Activated T-cell treated with anti-CD3 and anti-CD28 coated beads for 24 hours (primary cell): ENCODE measurements at places on chromosomes 5 and 9.

DNA sequence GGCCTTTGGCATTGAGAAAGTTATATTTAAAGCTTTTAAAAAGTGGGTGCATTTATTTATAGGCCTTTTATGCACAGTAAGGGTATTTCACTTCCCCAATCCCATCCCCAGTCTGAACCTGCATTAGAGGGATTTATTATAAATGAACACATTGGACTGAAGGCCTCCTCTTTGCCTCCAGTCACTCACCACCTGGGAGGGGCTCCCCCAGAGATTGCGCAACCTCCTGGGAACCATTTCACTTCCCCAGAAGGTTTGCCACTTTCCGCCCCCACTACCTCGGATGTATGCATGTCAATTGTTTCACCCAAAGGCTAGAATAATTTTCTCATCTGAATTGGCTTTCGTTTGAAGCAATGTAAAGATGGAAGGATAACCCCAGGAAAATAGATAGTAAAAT lies 29.8 kb upstream of the VCAN start:
- DNase-seq = no peak

DNA sequence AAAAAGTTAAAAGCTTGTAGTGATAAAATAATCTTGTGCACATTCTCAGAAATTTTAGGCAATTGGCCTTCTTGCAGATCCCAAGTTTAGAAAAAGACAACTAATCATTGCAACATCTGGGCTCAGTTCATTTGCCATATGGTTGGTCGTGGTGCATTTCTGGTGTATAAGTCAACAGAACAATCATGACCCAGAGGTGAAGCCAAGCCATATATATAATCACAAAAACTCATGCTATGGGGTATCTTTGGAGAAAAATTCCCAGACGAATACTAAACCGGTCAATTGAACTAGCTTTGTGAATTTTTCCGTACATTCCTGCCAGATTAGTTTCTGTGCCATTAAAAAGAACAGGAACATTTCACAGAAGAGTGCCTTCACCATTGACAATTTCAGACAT lies 50.3 kb downstream of the FYB1 start:
- DNase-seq = no peak

DNA sequence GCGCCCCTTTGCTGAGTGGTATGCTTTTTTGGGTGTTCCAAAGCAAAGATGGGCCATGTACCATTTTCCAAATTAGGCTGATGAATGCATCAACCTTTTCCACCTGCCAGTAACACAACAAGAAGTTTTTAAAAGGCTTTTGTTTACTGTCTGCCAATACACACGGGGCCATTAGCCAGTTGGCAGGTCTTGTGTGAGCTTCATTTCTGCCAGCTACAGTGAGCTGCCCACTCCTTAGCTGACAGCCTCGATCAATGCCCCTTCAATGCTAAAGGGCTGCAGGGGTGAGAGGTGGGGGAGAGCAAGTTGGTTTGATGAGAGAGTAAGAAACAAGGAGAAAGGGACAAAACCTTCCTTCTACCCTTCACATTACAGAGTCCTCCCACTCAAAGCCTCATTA lies 128.7 kb downstream of the C5orf15 start:
- no peak for DNase-seq

- DNase-seq = no peak
These were observed 435.1 kb upstream of the ST8SIA4 start for GRCh38 chr5:101338226-101338625.

DNA sequence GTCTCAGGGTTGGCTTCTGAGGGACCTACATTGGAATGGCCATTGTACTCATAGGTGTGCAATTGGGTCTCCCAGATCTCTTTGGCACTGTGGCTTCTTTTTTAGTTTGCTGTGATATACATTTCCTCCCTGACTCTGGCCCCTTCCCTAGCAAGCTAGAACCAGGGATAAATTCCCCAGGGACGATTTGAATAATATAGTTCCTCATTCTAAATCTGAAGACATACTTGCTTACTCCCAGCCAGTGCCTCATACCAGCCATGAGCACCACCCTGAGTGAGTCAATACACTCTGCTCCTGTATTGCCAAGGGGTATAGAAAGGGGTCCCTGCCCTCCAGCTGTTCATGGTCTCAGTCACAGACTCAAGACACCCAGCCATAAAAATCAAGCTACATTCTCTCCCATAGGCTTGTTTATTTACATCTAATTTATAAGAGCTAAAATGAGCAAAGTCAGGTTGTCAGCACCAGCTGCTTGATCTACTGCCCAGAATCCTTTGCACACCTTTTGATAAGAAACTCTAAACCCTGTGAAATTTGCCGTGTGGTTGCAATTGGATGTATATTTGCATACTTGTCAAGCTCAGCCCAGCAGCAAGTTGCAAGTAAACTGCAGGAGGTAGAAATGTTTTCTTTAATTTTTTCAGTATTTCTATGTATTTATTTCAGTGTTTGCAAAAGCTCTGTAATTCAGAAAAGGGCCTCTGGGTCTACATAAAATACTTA lies 219.9 kb upstream of the IRX1 start:
- DNase-seq = no peak

GRCh38 chr9:5587024-5587423 lies 41.9 kb upstream of the RIC1 start:
- DNase-seq = no peak

DNA sequence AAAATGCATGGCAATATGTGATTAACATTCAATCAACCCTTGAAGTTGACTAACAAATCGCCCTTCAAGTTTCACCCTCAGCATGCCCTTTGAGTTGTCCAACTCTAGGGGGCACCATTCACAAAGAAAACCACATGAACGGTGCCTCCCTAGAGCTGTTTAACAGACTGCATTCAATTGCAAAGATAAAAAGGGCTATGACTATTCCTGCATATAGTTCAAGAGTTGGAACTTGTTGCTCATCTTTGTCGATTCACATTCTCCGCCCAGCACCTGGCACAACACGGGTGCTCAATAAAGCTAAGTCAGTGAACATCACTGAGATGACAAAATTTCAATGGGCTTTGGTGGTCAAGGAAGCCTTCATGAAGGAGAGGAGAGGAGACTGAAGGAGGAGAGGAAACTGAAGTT lies 69.6 kb upstream of the SLC30A5 start:
- DNase-seq = no peak

DNA sequence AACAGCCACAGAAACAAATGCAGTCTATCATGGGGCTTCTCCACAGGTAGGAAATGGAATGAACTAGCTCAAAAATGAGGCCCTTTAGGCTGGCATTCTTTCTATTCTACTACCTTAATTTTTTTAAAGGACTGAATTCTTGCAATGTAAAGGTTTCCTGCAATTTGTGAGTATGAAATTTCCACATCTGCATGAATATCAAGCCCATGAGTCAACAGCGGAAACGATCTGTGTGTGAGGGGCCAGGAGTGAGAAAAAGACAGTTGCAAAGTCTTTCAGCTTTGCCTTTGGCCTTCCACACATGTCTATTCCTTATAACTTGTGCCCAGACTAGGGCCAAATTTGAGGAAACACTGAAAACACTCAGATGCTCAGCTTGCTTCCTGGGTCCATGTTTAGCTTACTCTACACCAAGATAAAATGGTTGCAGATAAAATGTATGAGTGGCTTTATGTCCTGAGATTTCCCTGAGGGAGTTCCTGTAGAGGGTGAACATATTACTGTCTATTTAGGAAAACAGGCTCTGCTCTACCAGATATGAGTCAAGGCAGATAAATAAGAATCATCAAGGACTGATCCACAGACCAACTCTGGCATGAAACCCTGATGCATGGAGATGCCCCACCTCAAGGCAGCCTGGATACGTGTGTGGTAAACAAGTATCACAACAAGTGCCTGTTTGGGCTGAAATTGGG lies 46.5 kb downstream of the RETREG1 start:
- no peak for DNase-seq

GRCh38 chr9:114170771-114171461 lies 15.6 kb downstream of the COL27A1 start:
- no peak for DNase-seq

- DNase-seq = no peak
These were observed 298.6 kb downstream of the DIRAS2 start for GRCh38 chr9:90343991-90344390.

- DNase-seq = no peak
These were observed 951.9 kb upstream of the DMAC1 start for GRCh38 chr9:8751406-8751930.

GRCh38 chr9:123276551-123276950 lies 8.2 kb upstream of the STRBP start:
- no peak for DNase-seq

- no peak for DNase-seq
These were observed 387.8 kb upstream of the WWC1 start for GRCh38 chr5:167903659-167904058.

DNA sequence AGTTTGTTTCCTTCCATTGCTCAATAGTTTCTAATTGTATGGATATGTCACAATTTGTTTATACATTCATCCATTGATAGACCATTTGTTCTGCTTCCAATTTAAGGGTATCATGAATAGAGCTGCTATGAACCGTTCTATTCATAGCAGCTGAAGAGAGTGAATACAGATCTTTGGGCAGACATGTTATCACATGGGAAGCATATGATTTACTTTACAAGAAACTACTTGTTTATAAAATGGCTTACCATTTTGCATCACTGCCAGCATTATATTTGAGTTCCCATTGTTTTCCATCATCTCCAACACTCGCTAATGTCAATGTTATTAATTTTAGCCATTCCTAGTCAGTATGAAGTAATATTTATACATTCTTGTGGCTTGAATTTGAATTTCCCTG lies 549.0 kb downstream of the MAT2B start:
- no peak for DNase-seq

DNA sequence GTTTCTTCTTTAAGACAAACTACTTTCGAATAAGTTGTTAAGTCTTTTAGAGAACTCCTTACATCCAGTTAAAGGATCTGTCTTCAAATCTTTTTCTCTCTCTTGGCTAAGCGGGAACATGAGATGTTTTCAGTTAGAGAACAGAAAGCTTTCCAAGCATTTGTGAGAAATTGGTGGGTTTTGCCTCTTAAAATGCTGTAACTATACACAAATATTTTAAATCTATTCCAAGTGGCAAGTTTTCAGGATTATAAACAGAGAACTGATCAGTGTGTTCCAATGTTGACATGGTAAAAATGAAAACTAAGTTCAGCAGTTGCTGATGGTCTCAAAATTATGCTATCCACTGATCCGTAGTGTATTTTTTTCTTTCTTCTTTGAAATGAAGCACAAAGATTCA lies 100.4 kb downstream of the EBF1 start:
- no peak for DNase-seq

DNA sequence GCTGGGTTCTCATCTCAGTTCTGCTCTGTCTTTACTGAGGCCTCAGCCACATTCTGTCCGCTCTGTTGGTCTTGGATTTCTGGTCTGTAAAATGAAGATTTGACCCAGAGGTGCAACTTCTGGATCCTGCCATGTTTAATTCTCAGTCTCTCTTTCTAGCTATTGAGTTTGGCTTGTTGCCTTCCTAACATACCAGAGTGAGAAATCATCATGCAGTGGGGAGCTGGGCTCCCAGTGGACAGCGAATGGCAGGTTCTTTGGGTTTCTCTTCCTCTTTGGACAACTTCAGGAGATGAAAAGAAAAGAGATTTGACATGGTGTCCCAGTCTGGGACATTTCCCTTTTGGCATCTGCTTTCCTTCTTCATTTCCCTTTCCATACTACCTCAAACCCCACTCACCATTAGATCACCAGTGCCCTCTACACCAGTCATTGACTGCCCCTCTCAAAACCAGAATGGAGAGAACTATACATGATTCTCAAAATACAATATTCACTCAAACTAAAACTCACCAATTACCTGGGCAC lies 334.7 kb downstream of the ACTL7B start:
- DNase-seq = no peak

DNA sequence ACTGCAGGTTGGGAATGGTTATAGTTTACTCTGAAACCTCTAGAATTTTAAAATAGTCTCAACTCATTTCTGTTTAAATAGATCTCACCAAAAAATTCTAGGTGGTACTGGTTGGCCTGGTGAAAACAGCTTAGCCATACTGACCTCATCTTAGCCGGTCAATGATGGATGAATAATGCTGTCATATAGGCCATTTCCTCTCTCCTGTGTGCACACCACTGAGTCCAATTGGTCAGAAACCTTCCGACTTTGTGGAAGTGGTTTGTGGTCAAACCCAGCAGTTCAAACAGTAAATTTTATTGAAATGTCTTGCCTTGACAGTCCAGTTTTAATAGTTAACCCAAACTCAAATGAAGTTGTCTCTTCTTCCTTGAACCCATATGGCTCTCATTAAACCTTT lies 98.6 kb downstream of the GIN1 start:
- DNase-seq = no peak

DNA sequence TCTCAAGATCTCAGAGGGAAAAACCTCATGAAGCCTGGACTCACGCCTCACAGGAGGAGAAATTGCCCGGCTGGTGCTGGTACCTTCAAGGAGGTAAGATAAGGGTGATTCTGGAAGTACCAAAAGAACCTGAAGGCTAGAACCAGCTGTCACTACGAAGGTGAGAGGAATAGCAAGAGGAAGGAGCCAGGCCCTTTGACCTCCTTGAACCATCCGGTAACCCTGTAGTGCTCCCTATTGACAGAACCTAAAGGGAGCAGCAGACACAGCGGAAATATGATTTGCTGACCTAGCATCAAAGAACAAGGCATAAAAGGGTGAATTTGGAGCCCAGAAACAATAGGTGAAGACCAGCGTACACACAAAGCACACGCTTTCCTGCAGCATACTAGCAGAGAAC lies 92.2 kb downstream of the DOCK8 start:
- DNase-seq = peak; percentile 33

- no peak for DNase-seq
These were observed 173.6 kb downstream of the DEPDC1B start for GRCh38 chr5:60526336-60526875.

DNA sequence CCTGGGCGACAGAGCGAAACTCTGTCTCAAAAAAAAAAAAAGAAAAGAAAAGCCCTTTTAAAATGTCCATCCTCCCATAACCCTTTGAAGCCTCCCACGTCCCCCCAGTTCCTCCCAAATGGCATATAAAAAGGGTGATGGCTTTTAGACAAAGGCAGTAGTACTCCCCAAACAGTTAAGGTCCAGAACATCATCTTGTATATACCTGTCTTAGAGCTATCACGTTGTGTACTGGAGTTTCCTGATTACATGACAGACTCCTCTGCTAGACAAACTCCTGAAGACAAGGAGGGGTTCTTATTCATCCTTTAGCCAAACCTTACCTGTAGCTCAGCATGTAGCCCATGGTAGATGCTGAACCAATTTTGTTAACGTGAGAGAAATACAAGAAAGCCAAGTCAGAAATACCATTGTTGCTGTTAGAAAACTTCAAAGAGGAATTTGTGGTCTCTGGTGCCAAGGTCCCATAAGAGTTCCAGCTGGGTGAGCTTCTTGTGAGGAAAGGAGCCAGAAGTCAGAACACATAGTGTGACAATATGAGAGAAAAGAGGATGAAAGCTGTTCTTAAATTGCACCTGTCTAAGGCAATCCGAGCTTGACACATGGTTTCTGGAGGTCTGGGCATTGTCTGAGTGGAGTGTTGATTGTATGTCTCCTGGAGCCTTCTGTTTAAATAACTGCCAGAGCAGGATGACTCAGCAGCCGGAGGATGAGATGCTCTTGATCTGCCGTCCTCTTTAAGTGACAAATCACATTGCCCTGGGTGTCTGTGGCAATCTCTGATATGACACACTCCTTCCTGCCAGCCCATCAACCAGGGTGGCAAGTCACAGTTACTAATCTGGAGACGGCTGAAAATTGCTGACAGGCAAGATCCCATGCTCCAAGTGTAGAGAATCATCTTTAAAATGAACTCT lies 69.1 kb downstream of the ARRDC3 start:
- DNase-seq = peak; percentile 81

- DNase-seq = no peak
These were observed 196.2 kb upstream of the CLINT1 start for GRCh38 chr5:158055111-158055501.
